ENCODE measurements at places on chromosomes 1 and 21.

GRCh38 chr1:154386643-154387352, 18.3 kb upstream of the IL6R start:
- DNase-seq: peak; percentile 50

DNA sequence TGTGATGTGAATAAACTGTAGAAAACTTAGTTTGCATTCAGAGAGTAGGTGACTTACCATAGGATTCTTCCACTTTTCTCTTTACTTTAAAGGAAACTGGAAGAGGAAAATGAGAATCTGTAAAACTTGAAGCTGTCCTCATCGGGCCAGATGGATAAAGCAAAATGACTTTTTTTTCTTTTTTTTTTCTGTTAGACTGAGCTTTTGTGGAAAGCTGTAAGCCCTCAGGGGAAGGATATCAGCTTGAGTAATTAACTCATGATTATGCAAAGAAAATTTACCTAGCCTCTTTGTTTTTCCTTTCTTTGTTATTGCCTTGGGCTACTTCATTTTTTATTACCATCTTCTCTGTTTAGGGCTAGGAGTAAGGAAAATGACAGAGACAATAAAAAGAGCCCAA, 53.4 kb downstream of the DPH5 start:
- no peak for DNase-seq

- no peak for DNase-seq
Observed at GRCh38 chr1:111895017-111895416, 94.5 kb downstream of the KCND3 start.

DNA sequence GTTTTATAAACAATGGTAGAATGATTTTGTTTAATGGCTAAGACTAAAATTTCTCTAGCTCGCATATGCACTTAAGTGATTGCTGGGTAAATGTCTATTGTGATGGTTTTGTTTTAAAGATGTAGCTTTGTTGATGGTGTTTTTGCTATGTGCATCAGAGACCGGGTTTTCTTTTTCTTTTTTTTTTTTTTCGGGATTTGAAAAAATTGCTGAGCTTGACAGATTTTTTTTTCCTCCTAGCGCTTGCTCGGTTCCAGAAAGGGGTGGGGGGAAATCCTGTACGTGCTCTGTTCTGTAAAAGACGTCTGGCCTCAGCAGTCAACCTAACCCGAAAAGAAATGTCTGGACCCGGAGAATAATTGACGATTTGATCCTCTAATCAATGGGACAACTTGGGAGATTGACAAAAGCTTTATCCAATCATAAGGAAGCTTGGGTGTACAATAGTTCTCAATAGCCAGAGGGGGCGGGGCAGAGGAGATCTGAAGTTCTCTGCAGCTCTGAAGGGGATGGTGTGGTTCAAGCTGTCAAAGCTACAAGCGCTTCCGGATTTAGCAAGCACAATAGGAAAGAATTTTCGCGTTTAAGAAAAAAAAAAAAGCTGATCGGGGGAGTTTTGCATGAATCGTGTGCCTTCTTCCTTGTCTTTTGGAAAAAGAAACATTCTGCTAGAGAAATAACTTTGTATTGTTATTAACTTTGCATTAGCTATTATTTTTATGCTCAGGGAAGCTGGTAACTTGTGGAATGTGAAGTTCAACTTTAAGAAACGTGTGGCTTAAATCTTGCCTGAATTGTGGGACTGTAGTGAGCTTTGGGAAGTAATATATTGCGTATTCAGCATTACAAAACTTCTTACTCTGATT, 4.5 kb upstream of the NFIA start:
- peak; percentile 77 for DNase-seq

GRCh38 chr1:184242507-184242943, 144.3 kb upstream of the C1orf21 start:
- DNase-seq: no peak
